ENCODE measurements at places on chromosomes 3 and 15.
A peak's percentile ranks its signal among the peaks of the same experiment; 100 is the strongest.

DNA sequence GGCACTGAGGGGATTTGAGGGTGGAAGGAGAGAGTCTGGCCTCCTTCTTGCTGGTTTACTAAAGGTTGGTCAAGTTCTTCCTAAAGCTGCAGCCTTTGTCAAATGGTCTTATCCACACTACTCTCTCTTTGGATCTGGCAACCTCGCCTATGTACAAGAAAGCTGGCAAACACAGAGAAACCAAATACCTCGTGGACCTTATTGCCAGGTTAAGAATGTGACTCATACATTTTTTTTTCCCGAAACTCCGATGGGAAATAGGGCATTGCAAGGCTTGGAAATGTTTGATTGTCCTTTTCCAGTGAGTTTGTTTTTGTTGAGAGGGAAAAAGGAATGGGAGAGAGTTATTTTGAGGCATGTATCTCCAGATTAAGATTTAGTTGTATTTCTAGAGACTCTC, 13.9 kb downstream of the EOMES start:
- DNase-seq, result no peak

DNA sequence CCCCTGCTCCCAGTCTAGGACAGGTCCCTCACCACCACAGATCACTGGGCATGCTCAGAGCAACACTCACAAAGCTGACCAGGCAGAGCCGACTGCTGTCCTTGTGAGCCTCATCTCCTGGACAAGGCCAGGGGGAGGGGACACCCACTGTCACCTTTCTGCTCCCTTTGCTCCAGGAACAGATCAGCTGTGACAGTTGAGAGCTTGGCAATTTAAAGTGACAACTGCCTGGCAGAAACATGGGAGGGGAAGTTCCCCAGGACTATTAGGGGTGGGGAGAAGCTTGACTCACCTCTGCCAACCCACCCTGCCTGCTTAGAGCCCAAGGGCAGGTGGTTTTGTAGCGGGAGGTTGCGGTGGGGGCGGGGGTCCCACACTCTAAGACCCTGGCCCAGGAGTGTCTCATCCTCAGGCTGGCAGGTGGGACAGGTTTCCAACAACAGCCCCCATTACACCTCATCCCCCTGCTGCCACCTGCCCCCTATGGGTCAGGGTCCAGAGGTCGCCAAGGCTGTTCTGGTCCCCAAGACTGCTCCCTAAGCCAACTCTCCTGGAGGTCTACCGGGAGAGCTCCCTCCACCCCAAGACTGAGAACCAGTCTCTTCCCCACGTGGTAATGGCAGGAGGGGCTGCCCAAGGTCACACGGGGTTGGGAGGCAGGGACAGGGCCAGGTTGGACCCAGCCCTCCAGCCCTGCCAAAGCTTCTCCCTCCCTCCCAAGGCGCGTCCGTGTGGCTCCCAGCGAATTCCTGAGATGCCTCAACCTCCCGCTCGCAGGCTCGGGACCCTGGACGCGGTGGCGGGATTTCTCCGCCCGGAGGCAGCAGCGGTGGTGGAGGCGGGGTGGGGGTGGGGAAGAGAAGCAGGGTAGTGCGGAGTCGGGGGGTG, 80.4 kb downstream of the IQSEC1 start:
- peak; percentile 35 for DNase-seq

DNA sequence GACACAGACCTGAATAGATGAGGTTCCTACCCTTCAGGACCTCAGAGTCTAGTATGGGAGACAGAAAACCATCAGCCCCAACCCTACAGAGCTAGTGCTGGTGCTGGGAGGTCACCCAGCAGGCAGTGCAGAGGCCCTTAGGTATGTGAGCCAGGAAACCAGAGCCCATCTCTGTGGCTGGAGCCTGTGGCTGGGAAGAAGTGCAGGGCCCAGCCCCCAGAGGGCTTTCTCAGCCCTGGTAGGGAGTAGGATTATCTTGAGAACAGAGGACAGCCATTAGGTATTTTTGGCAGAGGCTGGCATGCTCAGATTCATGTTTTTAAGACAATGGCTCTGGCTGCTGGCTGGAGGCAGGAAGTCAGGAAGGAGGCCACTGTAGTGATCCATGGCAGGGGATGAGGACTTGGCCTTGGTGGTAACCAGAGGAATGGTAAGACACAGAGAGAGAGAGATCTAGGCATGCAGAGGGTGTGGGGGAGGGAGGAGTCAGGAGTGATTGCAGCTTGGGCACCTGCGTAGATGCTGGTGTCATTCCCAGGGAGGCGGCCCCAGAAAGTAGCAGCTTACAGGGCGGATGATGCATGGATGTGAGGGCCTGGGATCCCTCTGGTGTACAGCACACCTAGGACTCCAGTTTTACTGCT, 220.9 kb upstream of the EIF1B start:
- no peak for DNase-seq

DNA sequence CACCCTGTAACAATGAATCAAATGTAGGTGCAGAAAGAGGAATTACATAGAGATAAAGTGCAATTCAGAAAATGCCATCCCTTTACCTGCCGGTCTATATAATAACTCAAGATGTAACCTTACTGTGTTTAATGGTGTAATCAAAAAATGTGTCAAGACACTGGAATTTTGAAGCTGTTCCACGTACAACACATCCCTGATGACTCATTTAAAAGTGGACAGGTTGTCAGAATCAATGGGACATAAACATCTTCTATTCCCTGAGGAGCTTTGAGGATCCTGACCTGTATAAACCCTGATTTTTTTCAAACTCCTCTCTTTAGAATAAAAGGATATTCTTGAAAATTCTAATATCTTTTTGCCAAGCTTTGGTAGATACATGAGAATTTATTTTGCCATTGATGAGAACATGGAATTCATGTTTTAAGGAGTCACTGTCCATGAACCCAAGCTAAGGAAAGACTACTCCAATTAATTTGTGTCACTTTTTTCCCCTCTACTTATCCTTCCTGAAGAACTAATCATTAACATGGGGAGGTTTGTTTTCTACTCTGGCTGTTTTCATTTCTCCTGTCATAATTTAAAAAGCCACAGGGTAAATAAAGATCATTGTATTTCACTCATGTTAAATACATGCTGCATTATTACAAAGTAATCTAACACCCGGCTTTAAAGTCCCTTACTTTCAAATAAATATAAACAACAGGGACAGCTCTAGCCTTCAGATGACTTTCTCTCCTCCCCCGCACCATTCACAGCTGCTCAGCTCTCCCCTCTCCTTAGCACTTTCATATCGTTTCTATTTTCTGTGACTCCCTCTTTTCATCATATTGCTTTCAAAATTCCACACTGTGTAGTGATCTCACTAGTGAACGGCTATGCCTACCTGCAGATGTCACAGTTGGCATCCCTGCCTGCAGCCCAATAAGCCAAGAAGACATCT, 138.3 kb downstream of the TAFA4 start:
- DNase-seq, result no peak

DNA sequence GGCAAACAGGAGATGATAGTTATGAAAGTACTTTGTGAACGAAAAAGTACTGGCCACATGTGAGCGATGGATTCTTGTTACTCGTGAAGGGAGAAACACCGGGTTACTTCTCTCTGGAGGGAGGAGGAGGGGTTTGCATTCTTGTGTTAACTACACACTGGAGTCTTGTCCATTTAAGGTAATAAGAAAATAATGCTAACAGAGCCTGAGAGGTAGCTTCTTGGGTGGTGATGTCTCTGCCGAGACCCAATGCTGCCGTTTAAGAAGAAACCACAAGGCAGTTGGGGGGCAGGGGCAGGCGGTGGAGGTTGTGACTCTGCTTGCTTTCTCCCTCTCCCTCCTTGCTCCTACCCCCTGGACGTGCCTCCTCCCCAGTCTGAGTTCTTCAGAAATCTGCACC, 100.9 kb upstream of the ROPN1 start:
- DNase-seq, result no peak

GRCh38 chr3:114404590-114404989, 110.8 kb downstream of the TIGIT start:
- peak; percentile 70 for DNase-seq

GRCh38 chr3:32113981-32114545, 7.6 kb downstream of the GPD1L start:
- DNase-seq, result no peak
